ENCODE measurements at places on chromosomes 5 and 9.

- DNase-seq = no peak
Measured at GRCh38 chr5:135063511-135064234, 29.6 kb upstream of the PITX1 start.

GRCh38 chr9:93037476-93037971 is 21.0 kb upstream of the SUSD3 start:
- DNase-seq = no peak

GRCh38 chr5:6572825-6573380 is 59.9 kb downstream of the NSUN2 start:
- no peak for DNase-seq

DNA sequence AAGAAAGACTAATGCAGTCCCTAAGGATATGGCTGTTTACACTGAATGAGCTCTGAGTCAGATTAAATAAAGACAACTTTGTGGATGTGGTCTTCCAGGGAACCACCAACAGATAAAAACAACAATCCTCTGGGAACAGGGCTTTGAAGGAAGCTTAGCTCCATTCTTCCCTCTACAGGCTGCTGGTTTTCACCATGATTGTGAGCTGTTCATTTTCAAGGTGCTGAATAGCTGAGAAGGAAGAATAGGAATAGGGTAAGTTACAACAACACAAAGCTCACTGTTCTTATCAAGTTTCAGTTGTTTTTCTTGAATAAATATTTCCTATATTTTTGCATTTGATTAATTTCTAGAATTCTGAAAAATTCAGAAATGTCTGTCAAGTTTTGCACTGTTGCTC is 25.9 kb upstream of the PTAR1 start:
- no peak for DNase-seq

DNA sequence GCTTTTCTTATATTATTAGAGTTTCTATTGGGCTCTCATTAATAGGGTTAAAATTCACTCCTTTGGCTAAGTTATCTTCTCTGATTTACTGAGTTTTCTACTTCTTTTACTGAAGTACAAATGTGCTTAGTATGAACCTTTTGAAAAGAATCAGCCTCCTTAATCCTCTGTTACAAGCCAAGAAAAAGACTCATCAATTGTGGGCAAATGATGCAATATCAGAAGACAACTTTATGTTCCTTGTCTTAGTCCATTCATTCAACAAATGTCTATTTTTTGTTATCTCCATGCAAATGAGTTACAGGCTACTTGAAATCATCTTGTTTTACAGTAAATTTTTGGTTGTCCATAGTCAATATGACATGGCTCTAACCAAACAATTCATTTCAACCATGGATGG is 40.3 kb downstream of the SNCAIP start:
- no peak for DNase-seq

DNA sequence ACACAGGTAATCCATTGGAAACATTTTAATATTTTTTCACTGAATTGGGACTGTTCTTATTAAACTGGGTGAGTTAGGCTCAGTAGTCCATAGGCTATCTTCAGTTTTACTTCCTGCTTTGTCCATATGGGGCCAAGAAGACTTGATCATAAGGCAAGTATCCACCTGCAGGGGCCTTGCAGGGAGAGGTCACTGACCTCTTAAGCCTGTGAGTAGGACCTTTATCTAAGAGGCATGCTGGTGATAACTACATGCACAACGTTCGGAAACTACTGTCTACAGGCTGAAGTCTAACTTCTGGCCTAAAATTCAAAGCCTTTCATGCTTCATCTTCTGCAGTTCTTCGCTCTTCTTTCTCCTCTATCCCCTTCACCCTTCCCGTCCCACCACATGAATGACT is 60.1 kb upstream of the GRHPR start:
- DNase-seq = no peak

- DNase-seq = no peak
Measured at GRCh38 chr5:180365829-180366228, 12.7 kb upstream of the GFPT2 start.

GRCh38 chr5:31196309-31196708 is 2.8 kb downstream of the CDH6 start:
- no peak for DNase-seq
